ENCODE measurements at places on chromosomes 1 and 21. TPM values are rescaled to one million over a fixed set of nuclear protein-coding genes. Genes with fewer than 3 reads are reported as not detected.

NT5C1A gene
- total RNA-seq = not detected

AGPAT3 gene
- total RNA-seq = 10.8 TPM

VTCN1 gene
- 62.7 TPM for total RNA-seq

FMO1 gene
- total RNA-seq = not detected

CELA3B gene
- not detected for total RNA-seq

DDAH1 gene
- 41.6 TPM for total RNA-seq

CCDC185 gene
- total RNA-seq = not detected

ARTN gene
- not detected for total RNA-seq

CACNA1E gene
- total RNA-seq = under 0.01 TPM

DDX20 gene
- total RNA-seq = 11.8 TPM

ERG gene
- not detected for total RNA-seq

KRTAP21-2 gene
- total RNA-seq = not detected

TLCD4 gene
- total RNA-seq = not detected

PDE4DIP gene
- 53.4 TPM for total RNA-seq

KRTAP19-3 gene
- total RNA-seq = not detected

ANXA9 gene
- 0.39 TPM for total RNA-seq

C8A gene
- not detected for total RNA-seq
